RPMI8226 (cell line): ENCODE measurements at places on chromosomes 1 and 21.

DNA sequence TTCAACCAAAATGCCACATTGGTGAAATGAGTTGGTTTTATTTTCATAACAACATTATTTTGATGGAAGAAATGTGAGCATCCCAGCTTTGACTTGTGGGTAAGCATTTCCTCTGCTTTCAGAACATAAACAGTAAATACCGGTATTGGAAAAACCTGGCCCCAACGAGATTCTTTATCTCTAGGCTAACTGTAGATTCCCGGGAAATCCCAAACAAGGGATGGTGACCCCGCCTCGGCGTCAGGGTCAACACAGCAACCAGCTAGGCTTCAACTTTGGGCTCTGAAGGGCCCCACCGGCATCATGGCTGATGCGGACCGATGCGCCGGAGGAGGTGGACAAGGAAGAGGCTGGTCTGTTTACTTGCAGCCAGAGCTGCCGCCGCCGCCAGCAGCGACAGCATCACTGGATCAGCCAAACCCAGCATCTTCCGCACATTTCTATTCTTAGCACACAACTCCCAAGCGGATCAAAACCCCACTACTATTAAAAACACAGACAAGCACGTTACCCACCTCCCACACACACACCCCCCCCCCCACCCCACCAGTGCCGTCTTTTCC lies 1.1 kb downstream of the AKT3 start:
- DNase-seq, result peak; percentile 19

DNA sequence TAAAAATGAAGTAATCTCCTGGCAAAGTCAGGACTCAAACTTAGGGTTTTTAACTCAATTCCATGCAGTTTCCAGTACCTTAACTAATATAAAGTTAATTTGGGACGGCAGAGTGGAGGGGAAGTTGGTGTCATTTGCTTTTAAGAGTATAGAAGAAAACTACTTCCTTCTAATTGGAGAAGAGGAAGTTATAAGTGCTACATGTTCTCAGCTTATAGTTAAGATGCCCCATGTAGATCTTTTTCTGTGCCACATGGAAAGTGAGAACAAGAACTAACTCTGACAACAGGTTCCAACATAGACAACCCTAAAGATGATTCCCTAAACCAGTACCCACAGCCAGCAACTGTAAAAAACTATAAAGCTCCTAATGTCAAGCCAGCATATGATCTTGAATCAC lies 11.5 kb downstream of the RRAGC start:
- no peak for DNase-seq

GRCh38 chr1:104163912-104164476 lies 414.3 kb downstream of the AMY1C start:
- DNase-seq, result no peak

GRCh38 chr21:46081862-46082712 lies 15.8 kb upstream of the COL6A2 start:
- no peak for DNase-seq

GRCh38 chr1:61076728-61077675 lies 5.4 kb upstream of the NFIA start:
- DNase-seq, result peak; percentile 98
